ENCODE measurements at places on chromosomes 4 and X.

DNA sequence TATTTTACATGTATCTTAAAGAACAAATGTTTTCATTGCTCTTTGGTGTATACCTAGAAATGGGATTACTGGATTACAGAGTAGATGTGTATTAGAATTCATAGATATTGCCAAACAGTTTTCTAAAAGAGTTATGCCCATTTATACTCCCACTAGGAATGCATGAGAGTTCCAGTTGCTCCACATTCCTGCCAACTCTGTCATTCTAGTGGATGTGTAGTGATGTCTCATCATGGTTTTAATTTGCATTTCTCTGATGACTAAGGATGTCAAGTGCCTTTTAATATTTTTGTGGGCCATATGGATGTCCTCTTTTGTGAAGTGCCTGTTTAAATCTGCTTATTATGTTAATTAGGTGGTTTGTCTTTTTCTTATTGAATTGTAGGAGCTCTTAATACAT, 65.6 kb upstream of the BMP2K start:
- no peak for DNase-seq

GRCh38 chrX:38260231-38260630, 39.6 kb upstream of the SRPX start:
- no peak for DNase-seq

GRCh38 chrX:72115380-72115779, 16.3 kb downstream of the RTL5 start:
- no peak for DNase-seq

GRCh38 chr4:164623099-164623498, 130.8 kb upstream of the SMIM31 start:
- DNase-seq: no peak

DNA sequence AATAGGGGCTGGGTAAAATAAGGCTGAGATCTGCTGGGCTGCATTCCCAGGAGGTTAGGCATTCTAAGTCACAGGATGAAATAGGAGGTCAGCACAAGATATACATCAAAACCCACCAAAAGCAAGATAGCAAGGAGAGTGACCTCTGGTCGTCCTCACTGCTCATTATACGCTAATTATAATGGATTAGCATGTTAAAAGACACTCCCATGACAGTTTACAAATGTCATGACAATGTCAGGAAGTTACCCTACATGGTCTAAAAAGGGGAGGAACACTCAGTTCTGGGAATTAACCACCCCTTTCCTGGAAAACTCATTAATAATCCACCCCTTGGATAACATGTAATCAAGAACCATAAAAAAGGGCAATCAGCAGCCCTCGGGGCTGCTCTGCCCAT, 403.6 kb downstream of the KCNIP4 start:
- DNase-seq: no peak

GRCh38 chr4:45349859-45350258, 623.5 kb upstream of the GNPDA2 start:
- DNase-seq: no peak

DNA sequence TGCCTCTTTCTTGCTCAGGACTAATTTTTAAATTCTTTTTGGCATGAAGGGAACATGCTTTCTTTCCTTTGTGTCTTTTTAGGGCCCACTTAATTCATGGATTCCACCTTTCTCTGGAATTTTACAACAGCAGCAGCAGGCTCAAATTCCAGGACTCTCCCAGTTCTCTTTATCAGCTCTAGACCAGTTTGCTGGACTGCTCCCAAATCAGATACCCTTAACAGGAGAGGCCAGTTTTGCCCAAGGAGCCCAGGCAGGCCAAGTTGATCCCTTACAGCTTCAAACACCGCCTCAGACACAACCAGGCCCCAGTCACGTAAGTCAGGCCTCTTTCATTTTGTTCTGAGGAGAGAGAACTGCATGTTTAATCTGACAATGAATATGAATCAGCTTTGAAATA, 2.3 kb downstream of the ODAM start:
- no peak for DNase-seq

- DNase-seq: no peak
Observed at GRCh38 chr4:181951265-181951664, 291.9 kb upstream of the TENM3 start.

DNA sequence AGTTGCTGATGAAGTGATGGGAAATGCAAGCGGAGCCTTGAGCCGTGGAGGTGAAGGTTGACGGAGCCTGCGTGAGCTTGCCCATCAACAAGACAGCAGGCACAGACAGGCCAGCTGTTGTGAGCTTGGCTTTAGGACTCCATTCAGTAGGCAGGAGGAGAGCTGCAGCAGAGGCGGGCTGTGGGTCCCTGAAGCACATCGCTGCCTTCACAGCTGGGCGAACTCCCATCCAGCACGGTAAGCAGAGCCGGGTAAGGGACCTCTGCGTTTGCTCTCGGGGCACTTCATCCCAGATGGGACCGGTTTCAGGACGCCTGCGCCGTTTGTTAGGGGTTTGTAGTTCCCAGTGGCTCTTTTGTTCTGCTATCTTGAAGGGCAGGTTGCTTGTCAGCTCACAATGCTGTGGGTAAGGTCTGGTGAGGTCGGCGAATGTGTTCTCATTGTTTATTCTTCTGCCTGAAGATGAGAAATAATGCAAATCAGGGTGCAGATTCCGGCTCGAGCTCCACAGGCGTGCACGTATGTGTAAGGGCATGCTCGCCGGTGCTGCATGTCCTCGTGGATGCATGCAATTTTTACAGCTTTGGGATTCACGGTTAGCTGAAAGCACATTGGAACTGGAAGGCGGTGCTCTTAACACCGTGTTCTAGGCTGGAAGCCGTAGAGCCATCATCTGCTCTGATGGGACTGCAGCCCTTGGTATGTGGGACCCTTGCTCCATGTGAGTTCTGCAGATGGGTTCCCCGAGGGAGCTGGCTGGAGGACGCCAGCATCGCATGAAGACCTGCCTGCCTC, 54.6 kb upstream of the CLDN34 start:
- DNase-seq: peak; percentile 48

GRCh38 chr4:150164956-150165629, 86.8 kb downstream of the DCLK2 start:
- peak; percentile 51 for DNase-seq

GRCh38 chrX:41449615-41450014, 2.5 kb downstream of the NYX start:
- DNase-seq: peak; percentile 31

GRCh38 chr4:79864500-79865200, 208.4 kb downstream of the ANTXR2 start:
- no peak for DNase-seq

GRCh38 chr4:12897954-12898353, 586.2 kb downstream of the RAB28 start:
- no peak for DNase-seq

GRCh38 chrX:119398974-119399771, at the start of gene SLC25A43:
Gene SLC25A43 (plus strand): TSS chrX:119399336. CDS start chrX:119399404, 68 bp downstream.
- DNase-seq: no peak

- no peak for DNase-seq
Observed at GRCh38 chrX:46268412-46268811, 276.8 kb downstream of the ZNF674 start.

- DNase-seq: no peak
Observed at GRCh38 chr4:121070274-121070673, 2.1 kb downstream of the NDNF start.

DNA sequence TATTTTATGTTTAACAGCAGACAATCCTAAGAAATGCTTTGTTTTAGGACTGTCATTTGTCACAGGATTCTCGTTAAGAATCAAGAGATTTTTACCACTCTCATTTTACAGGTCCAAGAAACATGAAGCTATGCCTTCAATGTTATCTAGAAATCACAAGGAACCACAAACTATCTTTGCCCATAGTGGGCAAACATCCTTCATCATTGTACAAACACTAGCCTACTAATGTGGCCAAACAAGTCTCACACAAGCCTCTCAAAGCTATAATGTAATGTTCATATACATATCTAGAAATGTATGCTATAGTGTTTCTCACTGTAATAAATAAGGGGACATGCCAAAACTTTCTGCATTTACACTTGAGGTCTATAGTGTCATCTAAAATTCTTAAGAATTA, 26.8 kb downstream of the ZMAT1 start:
- DNase-seq: no peak

- no peak for DNase-seq
Observed at GRCh38 chr4:88446124-88446523, 10.8 kb upstream of the HERC5 start.

GRCh38 chr4:113821856-113822255, 60.3 kb upstream of the CAMK2D start:
- DNase-seq: no peak

DNA sequence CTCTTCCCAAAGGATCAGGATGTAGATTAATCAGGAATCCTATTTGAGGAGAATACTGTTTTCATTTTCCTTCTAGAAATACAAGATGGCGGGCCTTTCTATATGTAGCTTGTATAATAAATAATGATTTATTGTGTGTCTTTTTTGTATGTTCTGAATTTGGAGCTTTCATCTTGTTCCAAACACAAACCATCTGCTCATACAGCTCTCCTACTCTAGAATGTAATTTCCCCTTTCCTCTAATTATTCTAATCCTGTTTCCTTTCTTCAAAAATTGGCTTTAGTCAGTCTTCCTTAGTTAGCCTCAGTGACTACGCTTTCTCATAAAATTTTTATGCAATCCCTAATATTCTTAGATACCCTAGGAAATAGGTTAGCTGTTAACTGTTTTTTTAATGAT, 422.2 kb downstream of the INPP4B start:
- no peak for DNase-seq

GRCh38 chrX:150038986-150039599, 100.8 kb upstream of the EOLA2 start:
- DNase-seq: no peak

DNA sequence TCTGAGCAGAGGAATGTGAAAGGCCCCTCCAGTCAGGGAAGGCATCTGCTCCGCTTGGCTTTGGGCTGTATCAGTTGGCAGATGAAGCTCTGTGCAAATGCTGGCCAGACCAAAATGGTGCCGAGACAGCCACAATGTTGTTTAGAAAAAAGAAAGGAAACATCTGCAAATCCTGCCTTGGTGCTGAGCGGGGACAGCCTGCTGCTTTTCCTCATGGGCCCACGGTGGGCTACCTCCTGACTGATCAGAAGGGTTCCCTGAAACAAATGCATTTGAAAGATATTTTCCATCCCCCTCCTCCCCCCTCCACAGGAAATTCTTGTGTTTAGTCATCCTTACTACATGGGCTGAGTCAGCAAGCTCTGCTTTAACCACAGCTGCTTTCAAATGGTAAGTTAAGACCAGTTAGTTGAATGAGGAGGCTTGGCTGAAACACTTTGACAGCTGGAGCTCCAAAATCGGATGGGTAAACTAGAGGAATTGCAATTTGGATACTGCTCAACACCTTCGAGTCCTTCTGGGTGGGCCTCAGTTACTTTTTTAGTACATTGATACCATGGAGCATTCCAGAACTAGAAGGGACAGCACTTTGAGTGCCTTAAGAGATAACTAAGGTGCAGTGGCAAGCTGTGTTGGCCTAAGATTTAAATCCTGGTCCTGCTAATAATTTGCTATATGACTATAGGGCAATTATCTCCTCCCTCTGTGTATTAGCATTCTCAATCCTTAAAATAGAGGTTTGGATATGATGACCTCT, 36.0 kb downstream of the PLAC1 start:
- no peak for DNase-seq

GRCh38 chrX:143296521-143296920, 220.8 kb downstream of the SPANXN3 start:
- no peak for DNase-seq

GRCh38 chr4:146186596-146186995, 11.1 kb downstream of the LSM6 start:
- no peak for DNase-seq

- DNase-seq: no peak
Observed at GRCh38 chr4:170137466-170137865, 47.7 kb upstream of the AADAT start.

- DNase-seq: no peak
Observed at GRCh38 chrX:117743469-117744251, 372.9 kb downstream of the KLHL13 start.

- no peak for DNase-seq
Observed at GRCh38 chr4:7429601-7430078, 5.1 kb downstream of the PSAPL1 start.

- no peak for DNase-seq
Observed at GRCh38 chrX:9258421-9259104, 206.3 kb upstream of the TBL1X start.

GRCh38 chr4:153639833-153640802, 44.0 kb upstream of the TLR2 start:
- no peak for DNase-seq

- DNase-seq: no peak
Observed at GRCh38 chr4:3208826-3209225, 40.1 kb upstream of the MSANTD1 start.

- DNase-seq: no peak
Observed at GRCh38 chrX:135327299-135327698, 18.0 kb downstream of the ETDC start.

- DNase-seq: no peak
Observed at GRCh38 chr4:155582971-155583437, 83.6 kb upstream of the GUCY1A1 start.

GRCh38 chr4:77481856-77482255, 123.8 kb upstream of the CXCL13 start:
- no peak for DNase-seq

DNA sequence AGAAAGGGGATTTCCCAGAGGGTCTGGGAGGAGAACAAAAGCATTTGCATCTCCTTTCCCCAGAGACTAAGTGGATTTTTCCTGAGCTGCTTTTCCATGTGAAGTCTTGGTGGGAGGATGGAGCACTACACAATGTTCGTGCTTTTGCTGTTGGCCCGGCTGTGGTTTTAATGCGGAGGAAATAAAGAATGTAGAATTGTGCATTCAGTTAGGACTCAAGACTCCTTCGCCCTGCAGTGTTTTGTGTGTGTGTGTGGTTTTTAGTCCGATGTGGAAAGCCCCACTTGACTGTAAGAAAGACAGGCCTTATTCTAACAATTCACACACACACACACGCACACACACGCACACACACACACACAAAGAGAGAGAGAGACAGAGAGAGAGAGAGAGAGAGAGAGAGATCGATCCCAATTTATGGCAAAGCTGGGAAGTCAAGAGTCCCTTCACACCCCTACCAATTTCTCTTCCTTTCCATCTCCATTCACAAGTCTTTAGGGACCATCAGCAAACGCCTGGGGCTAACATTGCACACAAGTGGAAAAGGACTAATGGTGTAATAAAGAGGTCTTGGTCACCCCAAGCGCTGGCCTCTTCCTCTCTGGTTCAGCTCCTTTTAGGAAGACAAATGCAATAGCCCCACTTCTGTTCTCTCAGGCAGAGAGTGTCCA, 44.2 kb downstream of the CLDN34 start:
- DNase-seq: no peak

DNA sequence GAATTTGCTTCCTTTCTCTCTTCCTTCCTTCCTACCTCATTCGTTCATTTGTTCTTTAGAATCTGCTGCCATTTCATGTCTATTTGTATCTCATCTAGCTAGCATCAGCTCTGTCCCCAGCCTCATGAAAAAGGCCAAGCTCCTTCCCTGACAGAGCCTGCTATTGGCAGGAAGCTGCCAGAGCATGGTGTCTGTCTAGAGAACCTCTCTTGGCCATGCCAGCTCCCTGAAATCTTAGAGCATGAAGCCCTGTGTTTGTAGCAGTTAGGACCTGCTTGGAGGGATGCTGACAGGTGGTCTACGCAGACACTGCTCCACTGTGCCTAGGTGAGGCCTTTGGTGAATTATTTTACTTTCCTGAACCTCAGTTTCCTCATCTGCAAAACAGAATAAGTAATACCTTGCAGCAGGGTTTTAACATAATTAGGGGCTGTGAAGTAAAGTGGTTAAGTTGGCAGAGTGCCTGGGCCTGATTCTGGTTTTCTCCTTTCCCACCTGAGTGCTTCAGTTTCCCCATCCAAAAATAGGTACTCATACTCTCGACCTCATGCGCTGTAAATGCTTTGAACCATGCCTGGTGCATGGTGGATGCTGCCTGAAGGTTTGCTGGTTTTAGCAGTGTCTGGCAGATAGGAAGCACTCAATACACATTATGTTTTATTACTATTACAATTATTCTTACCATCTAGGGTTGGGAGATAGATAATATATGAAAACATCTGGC, 4.7 kb downstream of the PTTG2 start:
- DNase-seq: no peak

Measured in NCI-H2107 (cell line).